ENCODE measurements at places on chromosomes 5 and 9.

DNA sequence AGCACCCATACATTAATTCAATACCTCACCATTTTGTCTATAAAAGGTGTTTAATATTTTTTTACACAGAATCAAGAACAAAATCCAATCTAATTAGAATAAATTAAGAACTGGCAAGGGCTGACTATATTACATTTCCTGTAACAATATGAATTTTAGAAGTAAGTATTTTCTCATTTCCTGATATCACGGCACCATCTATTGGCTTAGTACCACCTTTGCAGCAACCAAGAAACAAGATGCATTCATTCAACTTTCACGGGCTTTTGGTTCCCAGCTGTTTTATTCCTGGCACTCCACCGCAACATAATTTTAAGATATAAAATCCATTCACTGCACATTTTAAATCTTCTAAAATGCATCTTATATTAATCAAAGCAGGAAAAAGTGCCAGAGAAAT lies 20.6 kb downstream of the PSMB7 start:
- DNase-seq, result no peak

DNA sequence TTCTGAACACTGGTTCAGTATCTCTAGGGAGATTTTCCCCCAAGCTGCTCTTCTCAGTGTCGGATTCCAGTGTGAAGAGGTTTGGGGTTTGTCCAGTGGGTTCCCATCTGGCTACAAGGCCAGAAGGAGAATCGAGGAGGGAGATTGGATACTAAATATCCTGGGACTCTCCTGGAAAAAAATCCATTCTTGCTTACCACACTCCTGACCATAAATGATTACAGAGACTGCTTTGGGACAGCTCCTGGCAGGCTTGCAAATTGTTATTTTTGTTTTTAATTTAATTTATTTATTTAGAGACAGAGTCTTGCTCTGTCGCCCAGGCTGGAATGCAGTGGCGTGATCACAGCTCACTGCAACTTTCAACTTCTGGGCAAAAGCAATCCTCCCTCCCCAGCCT lies 4.7 kb upstream of the SUSD1 start:
- no peak for DNase-seq

DNA sequence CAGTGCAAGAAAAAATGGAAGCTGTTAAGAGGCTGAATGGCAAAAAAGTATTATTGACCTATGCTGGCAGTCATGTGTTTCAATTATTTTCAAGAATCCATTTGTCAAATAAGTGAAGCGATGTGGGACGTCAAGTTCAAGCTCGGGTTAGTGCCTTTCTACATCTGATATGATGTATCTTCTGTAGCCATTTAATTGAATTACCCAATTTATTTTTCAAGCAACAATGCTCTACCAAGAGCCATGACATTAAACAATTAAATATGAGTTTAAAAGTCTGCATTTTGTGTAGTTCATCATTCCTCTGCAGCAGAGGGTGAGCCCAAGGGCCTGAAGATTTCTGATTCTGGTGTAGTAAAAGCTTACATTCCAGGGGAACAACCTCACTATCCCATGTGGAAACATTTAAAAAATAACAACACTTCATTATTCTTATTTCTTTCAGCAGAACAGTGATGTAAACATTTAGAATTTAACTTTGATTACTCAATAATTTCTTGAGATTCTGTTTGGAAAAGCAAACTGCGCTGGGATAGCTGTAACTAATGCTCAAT lies 619.7 kb upstream of the ARRDC3 start:
- no peak for DNase-seq

DNA sequence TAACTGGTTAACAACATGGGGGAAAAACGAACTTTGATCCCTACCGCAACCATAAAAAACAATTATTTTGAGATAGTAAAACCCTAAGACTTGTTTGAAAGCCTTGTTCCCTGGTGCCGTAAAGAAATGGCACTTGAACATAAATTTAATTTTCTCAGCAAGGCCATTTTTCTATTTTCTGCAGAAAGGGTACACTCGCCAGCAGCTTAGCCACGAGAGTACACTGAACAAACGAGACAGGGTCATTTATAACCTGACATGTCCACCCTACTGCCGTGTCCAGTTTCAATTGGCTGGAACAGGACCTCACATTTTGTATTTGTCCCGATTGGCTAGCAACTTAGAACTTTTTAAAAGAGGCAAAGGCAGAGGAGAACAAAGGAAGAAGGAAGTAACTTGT lies 26.8 kb downstream of the FBXW11 start:
- DNase-seq, result no peak

DNA sequence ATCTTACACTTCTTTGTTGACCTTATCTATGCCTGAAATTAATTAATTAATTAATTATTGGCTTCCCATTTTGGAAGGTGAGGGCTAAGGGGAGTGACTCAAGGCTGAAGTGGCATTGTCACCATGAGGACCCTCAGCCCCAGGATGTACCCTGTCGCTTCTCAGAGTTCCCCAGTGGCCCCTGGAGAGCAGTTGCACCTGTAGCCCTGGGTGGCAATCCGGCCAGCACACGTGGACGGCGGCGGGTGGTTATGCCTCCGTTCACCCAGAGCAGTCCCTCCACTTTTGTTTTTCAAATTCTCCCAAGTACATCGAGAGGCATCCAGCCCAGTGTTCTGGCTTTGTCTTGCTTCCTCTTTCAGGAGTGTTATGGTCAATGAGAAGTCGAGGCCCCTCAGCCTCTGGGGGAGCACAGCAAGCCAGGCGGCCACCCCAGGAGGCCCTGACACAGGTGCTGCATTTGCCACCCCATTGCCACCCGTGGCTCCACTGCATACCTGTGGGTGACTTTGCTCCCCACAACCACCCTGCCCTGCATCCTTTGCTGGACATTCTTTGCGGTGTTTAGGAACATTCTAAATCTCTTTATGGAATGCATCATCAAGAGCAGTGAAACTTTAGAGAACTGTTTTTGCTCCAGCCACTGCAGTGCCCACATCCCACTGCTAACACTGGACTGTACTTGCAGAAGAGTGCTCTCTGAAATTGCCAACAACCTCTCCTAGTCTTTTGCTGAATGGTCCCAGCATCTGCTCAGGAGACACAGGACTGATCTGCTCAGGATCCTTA lies 11.5 kb upstream of the IRX2 start:
- DNase-seq, result no peak

GRCh38 chr5:58775701-58776262 lies 192.9 kb downstream of the RAB3C start:
- DNase-seq, result no peak

DNA sequence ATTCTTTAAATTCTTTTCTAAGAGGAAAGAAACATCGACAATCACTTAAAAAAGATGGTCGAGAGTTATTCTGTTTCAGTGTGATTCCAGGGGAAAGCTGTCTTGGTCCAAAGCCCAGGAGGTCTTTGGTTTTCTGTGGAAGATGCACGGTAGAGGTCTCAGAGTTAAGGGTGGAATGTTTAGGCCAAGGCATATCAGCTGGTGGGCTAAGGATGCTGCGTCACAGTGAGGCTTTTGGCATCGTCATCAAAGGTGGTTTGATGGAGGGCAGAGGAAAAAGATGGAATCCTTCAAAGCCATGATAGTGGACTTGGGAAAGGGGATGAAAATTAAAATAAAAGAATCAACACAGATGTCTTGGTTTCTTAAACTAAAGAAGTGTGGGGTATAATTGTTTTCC lies 137.3 kb upstream of the ANKH start:
- DNase-seq, result no peak

GRCh38 chr9:96149533-96150280 lies 152.3 kb downstream of the HSD17B3 start:
- no peak for DNase-seq

DNA sequence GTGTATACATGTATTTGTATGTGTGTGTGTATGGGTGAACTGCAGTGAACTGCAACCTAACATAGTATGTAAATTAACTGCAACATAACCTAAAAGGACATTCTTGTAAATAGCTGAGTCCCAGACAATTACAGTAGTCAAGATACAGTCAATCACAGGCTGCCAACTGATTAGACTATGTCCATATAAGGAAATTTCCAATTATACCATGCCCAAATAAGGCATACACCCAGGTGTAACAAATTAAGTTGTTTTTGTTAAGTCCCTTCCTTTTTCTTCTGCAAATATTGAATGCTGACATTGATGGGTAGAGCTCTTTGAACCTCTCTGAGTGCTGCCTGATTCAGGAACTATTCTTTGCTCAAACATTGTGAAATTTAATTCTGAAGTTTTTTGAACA lies 594.6 kb upstream of the FAM174A start:
- DNase-seq, result no peak

DNA sequence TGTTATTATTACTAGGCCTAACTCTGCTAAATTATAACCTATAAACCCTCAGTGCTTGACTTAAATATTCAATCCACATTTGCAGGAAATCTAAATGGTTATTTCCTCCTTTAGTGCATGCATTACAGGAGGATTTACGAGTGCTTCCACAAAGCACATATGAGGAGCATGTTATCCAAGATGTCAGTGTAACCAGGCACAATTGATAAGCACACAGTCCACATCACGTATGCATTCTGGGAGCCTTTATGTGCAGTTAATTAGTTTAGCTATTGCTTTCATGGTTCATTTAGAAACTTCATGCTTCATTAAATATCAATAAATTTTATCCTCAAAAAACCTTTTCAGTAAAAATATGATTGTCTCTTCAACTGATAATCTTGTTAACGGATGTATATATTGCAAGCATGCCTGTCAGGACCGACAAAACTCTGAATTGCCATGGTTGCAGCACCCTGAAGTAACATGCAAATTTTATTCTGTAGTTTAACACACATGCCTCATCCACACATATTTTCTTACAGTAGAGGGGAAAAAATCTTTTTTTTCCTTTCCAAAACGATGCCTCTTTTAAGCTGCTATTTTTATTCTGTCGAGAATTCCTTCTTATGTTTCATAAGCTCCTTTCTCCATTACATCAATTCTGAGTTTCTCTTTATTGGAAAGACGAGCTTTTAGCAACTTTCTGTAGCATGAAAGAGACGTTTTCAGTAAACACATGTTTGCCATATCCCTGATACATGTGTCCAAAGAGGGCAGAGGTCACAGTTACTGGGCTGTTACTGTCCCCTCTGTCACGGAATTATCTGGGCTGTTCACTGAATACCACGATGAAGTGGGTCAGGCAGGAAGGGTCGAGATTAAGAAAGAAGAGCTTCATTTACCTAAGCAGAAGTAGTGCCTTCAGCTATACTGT lies 142.0 kb downstream of the GLIS3 start:
- no peak for DNase-seq

- DNase-seq, result no peak
Observed at GRCh38 chr5:1033178-1033577, 24.6 kb downstream of the NKD2 start.

DNA sequence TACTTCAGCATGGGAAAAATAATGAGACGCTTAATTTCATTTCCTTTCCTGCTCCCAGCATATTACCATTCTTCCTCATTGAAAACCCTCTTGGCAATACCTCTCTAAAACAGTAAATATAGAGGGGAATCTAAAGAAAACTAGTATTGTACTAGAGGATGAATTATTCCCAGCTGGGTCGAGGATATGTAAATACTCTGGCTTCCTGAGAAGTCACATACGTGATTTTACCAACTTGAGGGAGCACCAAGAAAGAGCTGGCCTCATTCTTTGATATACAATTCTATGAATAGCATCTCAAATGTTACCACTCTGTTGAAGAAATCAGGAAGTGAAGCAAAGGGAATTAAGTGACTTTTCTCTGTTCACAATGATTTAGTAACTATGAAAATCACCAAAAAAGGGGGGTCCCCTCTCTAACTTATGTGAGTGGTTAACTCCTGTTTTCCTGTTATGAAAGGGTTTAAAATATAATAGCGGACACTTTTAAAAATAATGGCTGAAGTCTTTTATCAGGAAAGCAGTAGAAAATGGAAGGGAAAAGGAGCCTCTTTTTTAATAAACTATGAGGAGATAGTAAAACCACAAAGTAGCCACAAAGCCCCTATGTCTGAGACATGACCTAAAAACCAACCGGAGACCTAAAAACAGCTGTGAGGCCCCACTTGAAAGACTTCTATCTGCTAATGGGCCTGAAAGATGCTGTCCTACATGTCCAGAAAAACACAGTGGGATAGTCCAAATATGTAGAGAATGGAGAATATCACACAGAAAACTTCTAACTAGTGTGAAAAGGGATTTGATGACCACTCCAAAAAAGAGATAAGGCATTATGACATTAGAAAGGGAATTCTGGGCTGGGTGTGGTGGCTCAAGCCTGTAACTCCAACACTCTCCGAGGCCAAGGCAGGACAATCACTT lies 42.6 kb downstream of the LPAR1 start:
- DNase-seq, result no peak

GRCh38 chr9:94975480-94975879 lies 249.0 kb downstream of the AOPEP start:
- DNase-seq, result no peak

- no peak for DNase-seq
Observed at GRCh38 chr5:151100681-151101080, 19.8 kb upstream of the TNIP1 start.

GRCh38 chr9:26261503-26262330 lies 583.5 kb upstream of the TUSC1 start:
- DNase-seq, result no peak

DNA sequence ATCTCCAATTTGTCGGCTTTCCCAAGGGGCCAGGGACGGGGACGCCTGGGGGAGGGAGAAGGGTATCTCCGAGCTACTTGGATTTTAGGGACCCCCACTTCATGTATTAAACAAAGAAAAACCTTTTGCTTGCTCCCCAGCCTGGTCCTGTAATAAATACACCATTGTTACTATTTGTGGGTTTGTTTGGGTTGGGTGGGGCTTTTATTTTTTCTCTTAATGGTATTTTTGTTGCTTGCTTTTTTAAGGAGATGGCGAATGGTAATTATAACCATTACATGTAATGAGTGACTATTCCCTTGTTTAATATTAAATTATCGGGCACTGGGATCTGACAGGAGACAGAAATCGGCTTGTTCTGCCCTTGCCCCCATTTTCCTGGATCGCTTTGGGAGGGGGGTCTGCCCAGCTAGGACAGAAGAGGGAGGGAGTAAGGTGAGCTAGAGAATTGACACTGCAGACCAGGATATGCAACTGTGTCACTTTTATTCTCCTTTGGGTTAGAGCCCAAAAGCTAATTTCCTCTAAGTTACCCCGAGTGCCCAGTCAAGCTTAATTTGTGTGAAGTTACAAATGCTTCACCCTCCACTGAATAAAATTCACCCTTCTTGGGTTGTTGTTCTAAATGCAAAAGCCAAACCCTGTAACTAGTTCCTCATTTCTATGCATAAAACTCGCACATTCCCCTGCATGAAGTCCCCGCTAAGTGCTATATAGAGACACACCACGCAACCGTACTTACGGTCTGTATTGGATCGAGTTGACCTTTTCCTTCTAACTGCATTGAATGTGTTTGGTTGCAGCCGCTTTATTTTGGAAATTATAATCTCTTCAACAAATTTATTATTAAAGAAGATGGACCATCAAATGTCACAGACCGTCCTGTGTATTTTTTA lies 1.6 kb upstream of the ZNF608 start:
- DNase-seq, result no peak

DNA sequence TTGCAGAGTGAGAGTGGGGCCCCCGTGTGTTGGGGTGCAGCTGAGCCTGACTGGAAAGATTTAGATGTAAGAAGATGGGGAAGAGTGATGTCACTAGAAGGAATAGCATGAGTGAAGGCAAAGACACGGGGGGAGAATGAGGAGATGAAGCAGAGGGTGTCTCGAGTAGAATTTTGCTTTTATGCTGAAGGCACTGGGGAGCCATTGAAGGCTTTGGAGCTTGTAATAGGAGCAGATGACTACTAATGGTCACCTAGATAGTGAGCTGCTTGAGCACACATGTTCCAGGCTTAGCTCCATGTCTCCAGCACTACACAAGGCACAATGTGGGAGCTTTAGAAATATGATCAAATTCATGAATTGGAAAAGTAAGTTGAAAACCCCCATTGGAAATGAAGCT lies 32.1 kb downstream of the COL15A1 start:
- no peak for DNase-seq

- peak; percentile 68 for DNase-seq
Observed at GRCh38 chr9:120892748-120893610, 16.0 kb upstream of the PHF19 start.

Data from hepatic stellate cell (primary cell).